ENCODE measurements at places on chromosomes 3 and 15.
A peak's percentile ranks its signal among the peaks of the same experiment; 100 is the strongest.

- DNase-seq: no peak
Measured at GRCh38 chr15:80695911-80696661, 976 bp downstream of the ABHD17C start.

- DNase-seq: no peak
Measured at GRCh38 chr3:179526989-179527391, 35.7 kb upstream of the ACTL6A start.

- DNase-seq: no peak
Measured at GRCh38 chr3:29240248-29240647, 40.6 kb upstream of the RBMS3 start.

- DNase-seq: no peak
Measured at GRCh38 chr15:82303956-82304777, 41.5 kb downstream of the SAXO2 start.

GRCh38 chr3:24096695-24097290, 151.7 kb downstream of the NR1D2 start:
- DNase-seq: no peak

DNA sequence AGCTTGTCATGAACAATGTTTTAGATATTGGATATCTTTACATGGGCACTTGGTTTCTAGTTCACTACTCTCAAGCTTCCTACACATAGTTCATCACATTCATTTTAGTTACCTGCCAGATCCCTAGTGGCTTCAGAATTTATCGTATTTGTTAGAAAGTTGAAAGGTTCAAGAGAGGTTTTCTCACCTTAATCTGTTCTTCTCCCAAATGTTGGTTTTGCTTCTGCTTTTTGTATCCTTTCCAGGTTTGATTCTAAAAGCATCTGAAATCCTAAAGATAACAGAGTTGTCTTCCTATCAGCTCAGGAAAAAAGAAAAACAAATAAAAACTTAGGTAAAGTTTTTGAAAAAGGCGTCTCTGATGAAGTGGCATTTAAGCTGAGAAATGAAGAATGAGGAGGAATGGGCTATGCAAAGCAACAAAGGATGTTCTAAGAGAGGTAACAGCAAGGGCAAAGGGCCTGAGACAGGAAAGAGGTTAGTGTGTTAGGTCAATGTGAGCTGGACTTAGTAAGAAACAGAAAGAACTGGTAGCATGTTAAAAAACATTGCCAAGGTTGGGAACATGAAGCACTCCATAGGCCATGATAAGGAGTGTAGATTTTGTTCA, 104.7 kb upstream of the CMC1 start:
- DNase-seq: no peak

DNA sequence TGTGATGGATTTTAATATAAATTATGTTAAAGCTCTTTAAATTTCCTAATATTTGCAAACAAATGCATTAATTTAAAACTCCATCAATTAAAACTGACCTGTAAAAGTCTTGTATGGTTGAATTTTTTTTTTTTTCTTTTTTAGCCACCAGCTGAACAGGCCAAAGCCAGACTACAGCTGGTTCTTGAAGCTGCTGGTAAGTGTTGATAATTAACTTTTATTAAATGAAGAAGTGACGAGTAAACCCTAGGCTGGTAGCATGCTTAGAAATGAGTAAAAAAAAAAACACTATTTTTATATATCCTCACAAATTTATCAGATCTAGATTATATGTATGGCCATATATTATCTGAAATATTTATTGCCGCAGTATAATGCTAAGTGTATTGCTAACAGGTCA, 216.3 kb upstream of the MLF1 start:
- no peak for DNase-seq

DNA sequence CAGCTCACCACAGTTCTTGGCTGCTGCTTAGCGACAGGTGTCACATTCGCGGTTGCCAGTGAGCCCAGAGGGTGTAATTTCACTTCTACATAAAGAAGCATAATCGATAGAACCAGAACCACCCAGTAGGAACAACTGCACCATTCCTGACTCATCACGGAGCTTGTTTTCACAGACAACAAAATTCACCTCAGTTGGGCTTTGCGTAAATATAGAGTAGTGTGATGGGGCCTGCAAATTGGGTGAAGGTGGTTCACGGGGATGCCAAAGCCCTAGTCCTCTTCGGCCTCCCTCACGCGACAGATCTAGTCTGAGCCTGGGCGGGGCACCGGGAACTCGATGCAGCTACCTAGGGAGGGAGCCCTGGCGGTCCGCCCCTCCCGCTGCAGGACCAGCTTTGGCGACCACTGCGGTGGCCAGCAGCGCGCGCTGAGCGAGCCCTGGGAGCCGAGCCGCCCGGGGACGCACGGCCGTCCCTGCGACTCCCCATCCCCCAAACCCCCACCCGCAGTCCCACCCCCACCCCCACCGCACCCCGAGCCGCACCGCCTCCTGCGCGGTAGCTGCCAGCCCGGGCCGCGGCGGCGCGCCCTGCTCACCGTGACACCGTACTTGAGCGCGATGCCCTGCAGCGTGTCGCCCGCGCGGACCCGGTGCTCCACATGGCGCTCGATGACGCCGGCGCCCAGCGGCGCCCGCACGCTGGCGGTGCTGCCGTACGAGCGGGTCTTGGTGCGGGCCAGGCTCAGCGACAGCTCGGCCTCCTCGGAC, 519 bp downstream of the LYSMD2 start:
- peak; percentile 71 for DNase-seq

- DNase-seq: no peak
Measured at GRCh38 chr3:180683816-180684215, 4.5 kb upstream of the CCDC39 start.

GRCh38 chr3:150169330-150169940, 198.7 kb upstream of the PFN2 start:
- no peak for DNase-seq

- no peak for DNase-seq
Measured at GRCh38 chr15:99507016-99507503, 58.7 kb upstream of the MEF2A start.

DNA sequence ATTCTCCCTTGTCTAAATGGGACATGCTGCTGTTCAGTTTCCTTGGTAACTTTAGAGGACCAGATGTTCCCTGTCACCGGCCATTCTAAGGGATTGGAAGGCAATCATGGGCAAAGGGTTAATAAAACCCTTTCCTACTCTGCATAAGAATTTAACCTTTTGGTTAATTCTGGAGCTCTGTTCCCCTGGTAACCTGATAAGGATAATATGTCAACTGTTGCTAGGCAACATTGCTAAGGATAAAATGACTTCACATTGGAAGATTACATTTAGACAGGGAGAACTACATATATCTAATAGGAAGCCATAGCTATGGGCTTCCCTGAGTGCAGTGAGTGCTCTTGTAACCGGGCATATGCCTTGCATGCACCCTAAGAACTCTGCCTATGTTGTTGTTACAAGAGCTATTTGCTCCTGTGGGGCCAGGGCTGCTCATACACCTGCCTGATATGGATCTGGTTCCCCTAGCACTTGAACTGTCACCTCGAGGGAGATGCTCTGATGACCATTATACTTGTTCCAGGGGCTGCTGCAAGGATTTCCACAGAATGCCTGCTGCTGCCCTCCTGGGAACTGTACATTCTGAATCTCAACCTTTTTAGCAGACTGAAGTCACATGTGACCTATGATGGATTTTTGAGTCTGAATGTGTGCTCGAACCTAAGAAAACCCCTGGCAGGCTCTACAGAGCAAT, 326.3 kb upstream of the PDZRN3 start:
- no peak for DNase-seq

DNA sequence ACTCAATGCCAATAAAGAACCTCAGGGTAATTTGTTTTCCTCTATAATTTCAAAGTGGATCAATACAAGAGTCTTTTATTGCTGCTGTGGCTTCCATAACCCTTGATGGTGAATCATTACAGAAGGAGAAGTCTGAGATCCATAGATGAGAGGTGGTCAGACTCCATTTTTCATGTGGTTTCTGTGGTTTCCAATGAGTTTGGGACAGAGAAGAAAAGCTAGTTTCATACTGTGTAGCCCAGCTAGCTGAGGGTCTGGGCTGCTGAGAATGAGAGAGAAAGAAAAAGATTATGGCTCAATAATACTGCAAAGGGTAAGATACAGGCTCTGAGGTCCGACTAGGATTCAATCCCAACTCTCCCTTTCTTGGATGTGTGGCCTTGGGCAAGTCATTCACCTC, 180.6 kb upstream of the LRRN1 start:
- DNase-seq: no peak

GRCh38 chr3:177693616-177694264, 496.5 kb upstream of the TBL1XR1 start:
- DNase-seq: no peak

DNA sequence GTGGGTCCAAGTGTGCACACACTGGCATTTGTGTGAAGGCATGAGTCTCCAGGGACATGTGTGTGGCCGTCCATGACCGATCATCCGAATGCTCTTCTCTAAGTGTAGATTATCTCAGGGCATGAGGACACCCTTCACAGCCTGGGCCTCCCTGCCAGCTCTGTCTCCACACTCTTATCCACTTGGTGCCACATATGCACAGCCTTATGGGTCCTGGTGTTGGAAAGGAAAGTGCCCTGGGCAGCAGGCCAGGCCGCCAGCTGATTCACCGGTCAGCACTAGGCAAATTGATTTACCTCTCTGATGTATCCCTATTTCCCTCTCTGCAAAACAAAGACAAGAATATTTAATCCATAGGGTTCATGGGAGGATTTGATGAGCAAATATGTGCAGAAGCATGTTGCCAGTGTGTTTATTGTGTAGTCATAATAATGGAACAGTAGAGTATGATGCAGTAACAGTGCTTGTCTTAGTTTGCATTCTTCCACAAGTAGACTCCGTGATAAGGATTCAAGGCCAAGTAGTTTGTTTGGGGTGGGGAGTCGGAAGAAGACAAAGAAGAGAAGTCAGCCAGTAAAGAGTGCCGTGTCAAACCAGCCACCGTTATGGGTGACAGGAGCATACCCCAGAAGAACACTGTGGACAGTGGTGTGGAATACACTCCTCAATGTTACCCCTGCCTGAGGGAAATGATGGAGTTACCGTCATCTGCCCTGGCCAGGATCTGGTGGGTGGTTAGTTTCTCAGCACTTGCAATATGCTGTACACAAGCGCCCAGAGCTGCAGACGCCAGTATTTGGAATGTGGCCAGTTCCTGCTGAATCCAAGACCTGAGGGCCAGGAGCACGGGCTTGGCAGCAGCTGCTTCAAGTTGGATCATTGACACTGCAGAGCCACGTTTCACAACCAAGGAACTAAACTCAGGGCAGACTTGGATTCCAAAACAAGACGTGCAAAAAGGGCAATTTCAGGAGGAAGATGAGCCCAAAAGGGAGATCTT, 85.1 kb downstream of the MTHFS start:
- no peak for DNase-seq

DNA sequence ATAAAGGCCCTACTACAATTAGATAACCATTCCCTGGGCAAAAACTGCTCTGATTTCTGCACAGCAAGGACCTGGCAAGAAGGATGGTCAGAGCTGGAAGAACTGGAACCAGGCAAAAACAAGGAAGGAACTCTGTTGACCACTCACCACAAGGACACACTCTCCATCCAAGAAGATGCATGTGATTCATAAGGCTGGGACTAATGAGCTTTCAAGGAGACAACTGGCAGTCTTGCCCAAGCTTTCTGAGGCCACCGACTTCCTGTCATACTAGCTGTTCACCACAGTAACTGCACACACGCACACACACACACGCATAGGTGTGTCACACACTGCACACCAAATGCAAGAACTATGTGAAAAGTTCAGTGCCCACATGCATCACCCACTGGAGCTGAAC, 256.6 kb downstream of the OCA2 start:
- DNase-seq: no peak
